ENCODE measurements at places on chromosomes 2 and 18.

DNA sequence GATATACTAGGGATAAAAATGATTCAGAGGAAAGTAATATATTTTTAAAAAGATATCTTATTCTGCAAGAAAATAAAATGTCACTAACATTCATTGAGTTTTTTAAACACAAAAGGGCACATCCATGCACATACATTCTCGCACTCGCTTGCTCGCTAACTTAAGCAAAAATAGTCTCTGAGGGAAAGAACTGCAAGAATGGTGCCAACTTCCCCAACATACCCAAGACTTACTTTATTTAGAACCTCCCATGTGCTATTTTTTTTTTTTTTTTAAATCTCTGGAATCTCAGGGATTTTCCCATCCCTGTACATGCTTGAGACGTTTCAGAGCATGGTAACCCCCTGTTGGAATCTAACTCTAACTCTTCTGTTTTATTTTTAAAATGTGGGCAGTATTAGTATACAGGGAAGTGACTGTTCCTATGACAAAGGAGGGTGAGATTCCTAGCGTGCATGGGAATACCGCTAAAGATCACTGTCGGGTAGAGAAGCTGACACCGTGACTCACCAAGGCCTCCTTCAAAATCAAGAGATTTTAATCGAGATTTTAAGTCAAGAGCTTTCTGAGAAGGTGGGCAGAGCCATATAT is 187.9 kb upstream of the ZEB2 start:
- no peak for DNase-seq

DNA sequence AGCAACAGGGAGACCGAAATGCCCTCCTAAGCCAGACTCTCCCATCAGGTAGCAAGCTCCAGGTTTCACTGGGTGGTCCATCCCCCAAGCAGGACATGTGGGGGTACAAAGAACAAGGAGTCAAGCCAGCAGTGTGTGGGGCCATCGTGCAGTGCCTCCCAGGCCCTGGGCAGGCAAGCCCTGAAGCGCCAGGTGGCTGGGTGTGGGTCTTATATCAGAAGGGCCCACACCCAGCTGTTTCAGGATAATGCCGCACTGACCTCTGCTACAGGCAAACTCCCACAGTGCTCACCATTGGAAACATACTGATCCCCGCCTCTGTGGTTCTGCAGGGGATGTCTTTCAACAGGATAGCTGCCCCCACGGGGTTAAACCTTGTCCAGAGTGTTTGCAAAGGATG is 174.2 kb upstream of the SMAD2 start:
- DNase-seq, result no peak

DNA sequence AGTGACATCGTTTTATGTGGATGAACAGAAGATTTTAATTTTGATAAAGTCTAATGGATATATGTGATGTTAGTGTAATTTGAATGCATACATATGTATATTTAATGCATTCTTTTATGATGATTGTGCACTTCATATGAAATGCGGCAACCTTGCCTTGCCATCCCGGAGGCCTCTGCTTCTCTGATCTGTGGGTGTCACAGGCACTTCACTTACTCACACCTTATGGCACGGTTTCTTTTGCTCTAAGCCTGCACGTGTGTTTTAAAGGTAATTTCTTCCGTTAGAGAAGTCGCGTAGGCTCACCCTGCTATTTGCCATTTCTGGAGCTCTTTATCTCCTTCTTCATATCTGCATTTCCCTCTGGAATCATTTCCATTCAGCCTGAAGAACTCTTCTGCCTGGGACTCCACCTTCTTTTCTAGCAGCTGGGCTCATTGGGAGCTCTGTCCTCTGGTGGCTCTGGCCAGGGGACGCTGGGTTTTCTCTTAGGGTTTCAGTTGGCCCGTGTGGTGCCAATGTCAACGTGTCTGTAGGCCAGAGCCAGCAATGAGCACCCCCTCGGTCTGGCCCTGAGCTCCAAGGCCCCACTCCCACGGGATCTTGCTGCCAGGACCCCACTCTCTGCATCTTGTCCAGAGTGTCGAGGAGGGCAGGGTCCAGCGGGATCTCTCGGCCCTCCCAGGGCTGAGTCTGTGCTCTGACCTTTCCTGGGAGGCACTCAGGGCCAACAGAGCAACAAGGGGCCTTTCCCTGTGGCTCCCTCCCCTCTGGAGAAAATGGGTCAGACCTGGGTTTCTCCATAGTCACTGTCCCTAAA is 97.3 kb downstream of the RTP5 start:
- DNase-seq, result no peak

DNA sequence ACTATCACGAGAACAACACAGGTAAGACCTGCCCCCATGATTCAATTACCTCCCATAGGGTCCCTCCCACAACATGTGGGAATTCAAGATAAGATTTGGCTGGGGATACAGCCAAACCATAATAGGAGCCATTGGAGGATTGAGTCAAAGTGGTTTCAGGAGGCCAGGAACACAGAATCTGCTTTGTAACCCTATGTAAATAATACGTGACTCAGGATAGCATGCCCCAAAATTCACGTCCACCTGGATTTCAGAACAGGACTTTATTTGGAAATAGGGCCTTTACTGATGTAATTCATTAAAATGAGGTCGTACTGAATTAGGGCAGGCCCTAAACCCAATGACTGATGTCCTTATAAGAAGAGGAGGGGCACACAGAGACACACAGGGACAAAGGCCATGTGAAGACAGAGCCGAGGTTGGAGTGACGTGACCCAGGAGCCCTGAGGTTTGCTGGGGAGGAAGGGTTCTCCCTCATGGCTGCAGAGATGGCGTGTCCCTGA is 16.0 kb upstream of the CNDP2 start:
- no peak for DNase-seq

DNA sequence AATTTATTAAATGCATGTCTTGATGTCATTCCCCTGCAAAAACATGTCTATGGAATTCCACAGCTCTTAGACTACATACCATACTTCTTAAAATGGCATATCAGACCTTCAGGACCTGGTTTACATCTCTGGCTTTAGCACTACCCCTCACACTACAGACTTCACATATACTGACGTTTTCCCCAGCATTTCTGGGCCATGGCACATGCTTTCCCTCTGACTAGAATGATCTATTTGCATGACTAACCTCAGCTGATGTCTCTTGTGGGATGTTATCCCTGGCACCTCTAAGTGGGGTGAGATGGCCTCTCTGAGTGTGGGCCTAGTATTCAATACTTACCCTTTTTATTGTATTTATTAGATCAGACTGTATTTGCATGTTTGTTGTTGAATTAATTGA is 381.6 kb downstream of the ERBB4 start:
- DNase-seq, result no peak

DNA sequence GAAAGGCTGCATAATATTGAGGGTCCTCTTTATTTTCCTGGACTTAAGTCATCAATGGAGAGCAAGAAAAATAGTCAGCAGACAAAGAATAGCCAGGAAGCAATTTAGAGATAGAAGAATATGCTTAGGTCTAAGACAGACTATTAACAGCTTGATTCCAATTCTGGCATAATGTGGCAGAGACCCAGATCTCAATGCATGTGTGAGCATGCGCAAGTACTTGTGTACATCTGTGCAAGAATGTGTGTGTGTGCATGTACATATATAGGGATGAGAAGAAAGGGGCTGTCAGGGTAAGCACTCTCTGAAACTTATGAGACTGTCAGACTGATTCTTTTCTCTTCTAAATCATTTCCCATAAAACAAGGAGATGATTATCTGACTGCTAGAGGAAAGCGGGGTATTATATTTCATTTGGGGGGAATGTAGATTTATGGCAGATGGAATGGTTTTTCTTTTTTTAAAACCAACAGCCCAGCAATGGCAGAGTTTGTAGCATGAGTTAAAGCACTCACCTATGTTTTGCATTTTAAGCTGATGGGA is 381.3 kb upstream of the SPRED2 start:
- no peak for DNase-seq

DNA sequence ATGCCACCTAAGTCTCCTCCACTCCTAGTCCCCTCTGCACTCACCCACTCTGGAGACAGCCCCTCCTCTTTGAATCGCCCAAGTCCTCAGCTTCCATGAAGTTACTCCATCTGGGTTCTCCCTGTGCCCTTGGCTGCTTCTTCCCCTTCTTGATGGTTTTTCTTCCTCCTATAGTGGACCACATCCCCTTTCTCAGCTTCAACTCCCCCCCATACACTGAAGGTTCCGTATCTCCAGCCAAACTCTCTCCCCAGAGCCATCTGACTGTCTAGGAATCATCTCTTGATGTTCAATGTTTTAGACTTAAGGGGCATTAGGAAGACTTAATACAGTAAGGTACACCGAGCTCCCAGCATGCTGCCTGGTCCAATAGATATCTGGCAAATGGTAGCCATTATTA is 39.6 kb downstream of the EMX1 start:
- no peak for DNase-seq

DNA sequence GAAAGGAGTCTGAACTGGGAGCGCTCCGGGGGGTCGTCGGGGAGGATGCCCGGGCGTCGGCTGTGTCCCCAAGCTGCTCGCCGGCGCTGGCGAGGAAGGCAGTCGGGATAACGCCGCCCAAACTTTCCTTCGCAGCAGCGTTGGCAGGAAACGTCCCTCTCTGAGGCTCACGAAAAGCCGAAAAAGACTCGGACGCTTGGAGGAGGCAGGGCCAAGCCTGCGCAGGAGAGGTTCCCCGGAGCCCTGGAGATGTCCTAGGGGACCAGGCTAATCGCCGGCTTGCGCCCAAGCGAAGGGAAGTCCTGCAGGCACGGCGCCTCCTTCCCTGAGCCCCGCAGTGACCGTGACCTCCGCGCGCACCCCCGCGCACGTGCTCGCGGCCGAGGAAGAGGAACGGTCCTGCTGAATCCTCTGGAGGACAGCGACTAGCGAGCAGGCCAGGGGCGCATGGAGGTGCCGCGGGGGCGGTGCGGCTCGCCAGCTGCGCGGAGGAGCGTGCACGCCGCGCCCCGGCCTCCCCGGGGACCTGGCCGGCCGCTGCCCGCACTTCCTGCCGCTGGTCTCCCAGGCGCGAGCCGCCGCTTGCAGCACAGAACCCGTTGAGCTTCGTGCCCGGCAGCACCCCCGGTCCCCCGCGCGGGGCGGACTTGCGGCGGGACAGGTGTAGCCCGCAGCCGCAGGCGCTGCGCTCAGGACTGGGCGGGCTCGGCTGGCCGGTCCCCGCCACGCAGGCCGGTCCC is at the start of gene SH3RF3:
Gene SH3RF3 (plus strand): TSS at position 590 of the 740 bp plus-strand sequence.
- DNase-seq, result no peak

DNA sequence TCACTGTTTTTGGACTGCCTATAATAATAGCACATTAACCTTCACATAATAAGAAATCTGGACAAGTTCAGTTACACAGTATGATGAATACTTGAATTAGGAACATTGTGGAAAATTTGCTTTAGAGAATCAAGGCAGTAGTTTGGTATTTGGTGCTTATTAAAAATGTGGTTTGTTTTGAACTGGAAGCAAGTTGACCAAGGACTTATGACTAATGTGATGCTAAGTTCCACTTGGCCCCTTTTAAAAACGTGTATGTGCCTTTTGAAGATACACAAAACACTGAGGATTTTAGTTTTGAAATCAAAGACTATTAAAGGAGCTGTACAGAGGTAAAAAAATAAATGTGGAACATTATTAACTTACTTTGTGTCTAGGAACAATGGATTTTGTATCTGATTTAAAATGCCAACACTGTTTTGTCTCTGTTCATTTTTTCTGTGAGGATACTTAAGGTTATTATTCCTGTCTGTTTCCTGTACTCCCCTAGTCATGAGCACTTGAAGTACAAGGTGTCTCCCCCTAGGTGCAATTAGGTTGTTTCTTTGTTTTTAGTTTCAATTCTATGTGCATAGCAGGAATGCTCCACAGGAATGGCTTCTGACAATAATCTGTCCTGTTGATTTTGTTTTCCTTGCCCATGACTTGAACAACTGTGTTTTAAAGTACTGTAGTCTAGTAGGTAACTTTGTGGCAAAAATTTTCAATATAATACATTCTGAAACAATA is 49.6 kb upstream of the PTH2R start:
- DNase-seq, result no peak
